Fibroblast of skin of left biceps (primary cell): ENCODE measurements at places on chromosomes 6 and 20.

- DNase-seq, result no peak
Observed at GRCh38 chr20:772806-773205, 4.5 kb upstream of the SLC52A3 start.

GRCh38 chr6:22357724-22358189 lies 60.9 kb upstream of the PRL start:
- DNase-seq, result no peak

DNA sequence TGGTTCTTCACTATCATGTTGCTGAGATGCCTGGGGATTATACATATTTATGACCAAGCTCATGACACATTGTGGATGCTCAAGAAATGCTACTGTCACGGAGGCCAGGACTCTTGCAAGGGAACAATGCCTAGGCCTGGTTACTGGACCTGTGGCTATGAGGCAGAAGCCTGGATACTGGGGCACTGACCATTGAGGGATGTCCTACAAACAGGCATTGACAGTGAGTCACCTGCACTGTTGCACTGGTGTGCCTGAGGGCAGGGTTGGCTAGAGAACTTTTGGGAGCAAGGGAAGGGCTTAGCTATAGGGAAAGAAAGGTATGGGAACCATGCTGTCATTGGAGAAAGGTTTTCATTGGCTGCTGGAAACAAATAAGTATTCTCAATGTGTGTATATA lies 313.1 kb upstream of the SUPT3H start:
- DNase-seq, result no peak

GRCh38 chr6:114061116-114061515 lies 90.2 kb upstream of the HDAC2 start:
- DNase-seq, result no peak
